ENCODE measurements at places on chromosomes 5 and 9.

GRCh38 chr9:78866207-78867132, 569.5 kb downstream of the PSAT1 start:
- DNase-seq = no peak

DNA sequence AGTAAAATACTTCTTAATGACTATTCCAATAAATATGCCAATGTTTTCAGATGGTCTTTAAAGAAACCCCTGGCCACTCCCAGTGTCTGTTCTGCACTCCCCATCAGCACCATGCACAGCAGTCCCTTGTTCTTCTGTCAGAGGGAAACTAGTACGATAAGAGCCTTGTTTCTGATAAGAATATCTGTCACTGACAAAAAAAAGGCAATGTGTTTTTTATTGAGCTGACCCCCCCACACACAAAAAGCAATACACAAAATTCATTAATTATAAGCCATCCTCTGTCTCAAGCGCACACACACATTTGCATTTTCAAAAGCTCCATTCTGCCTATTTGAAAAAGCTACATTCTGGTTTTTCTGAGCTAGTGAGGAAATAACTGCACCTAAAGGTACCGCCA, 119.1 kb downstream of the ENC1 start:
- no peak for DNase-seq

DNA sequence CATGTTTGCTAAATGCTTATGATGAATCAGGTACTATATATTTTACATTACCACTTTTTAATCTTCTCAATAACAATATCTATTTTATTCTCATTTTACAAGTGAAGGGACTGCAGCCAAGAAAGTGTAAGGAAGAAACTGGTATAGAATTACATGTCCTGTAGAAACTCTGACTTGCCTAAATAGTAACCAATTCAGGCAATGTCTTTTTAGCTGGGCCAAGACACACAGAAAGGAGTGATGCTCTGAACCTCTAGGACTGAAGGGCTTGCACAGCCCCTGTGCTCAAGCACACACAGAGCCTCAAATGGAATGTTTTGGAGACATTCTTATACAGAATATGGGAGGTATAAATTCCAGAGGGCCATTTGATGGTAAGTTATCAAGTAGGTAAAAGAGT, 286.4 kb upstream of the TNC start:
- no peak for DNase-seq

DNA sequence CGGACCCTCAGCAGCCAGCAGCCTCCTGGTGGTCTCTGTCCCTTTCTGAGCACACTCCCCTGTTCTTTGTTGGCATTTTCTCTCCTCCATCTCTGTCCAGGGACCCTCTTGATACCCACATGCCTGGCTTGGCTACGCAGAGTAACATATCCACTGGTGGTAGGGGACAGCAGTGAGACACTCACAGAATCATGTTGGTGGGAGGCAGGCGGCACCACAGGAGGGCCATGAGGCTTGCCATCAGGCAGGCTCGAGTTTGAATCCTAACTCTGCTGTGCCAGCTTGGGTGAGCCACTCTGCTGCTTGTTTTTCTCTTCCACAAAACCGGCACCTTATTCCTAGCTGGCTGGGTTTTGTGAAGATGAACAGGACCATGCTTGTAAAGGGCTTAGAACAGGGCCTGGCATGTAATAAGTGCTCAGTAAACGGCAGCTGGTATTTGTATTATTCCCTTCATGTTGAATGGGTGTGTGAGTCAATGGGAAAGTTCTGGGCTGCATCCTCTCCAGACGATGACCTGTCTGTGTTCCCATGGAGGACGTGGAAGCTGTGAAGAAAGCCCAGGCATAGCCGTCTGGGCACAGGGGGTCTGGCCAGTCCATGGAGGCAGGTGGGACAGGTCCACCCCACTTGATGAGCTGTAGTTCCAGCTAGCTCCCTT, 2.3 kb downstream of the COL27A1 start:
- DNase-seq = no peak

- DNase-seq = no peak
Measured at GRCh38 chr9:131791542-131792254, 51.8 kb upstream of the RAPGEF1 start.

DNA sequence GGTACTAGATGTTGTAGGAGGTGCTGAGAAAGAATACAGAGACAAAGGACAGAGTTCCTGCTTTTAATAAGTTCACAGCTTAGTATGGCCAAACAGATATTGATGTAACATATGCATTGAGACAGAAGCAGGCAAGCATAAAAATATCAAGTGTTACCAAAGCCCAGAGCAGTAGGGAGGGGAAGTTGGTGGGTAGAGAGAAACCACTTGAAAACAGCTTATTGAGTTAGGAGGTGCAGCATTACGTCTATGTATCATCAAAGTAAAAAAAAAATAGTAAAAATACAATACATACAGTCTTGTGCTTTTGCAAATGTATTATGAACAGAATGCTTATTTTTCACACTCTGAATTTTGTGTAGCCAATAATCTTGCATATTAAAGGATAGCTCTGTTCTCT, 441.8 kb upstream of the SGCD start:
- no peak for DNase-seq

GRCh38 chr9:93299418-93300174, 115.7 kb downstream of the WNK2 start:
- no peak for DNase-seq
